ENCODE measurements at places on chromosomes 12 and 14.

DNA sequence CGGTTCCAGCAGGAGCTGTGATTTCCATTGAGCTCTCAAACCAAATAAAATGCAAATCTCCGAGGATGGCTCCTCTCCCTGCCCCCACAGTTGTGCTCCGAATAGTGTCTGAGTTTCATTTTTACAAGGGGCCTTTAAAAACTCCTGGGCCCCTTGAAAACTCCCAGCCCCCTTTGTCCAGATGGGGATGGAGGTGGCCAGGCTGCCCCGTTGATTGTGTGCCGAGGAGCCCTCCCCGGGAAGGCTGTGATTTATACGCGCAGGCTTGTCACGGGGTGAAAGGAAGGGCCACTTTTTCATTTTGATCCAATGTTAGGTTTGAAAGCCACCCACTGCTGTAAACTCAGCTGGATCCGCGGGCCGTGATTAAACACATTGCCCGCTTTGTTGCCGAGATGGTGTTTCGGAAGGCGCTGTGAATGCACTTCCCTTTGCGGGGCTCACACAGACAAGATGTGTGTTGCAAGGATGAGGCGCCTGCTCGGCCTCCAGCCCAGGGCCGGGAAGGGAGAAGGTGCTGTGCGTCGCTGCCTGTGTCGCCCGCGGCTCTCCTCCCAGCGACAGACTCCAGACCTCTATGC, 98.8 kb downstream of the TMEM132C start:
- DNase-seq, result peak; percentile 61

- DNase-seq, result no peak
Observed at GRCh38 chr14:102544046-102544746, 34.6 kb upstream of the ANKRD9 start.

- DNase-seq, result no peak
Observed at GRCh38 chr12:27549801-27550652, 26.0 kb downstream of the PPFIBP1 start.

GRCh38 chr12:97601934-97602720, 139.5 kb downstream of the RMST start:
- no peak for DNase-seq

DNA sequence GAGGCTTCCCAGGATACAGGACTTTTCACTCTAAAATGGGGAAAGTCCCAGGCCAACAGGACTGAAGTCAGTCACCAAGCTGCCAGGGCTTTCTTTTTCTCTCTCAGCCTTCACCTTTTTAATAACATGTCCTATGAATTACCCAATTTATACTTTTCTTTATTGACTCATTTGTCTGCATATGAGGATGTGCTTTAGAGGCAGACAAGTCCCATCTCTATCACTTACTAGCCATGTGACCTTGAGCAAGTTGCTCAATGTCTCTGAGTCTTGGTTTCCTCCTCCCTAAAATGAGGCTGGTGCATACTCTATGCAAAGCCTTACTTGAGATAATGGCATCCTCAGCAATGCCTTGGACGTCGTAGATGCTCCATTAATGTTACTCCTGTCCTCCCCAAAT, 98.1 kb upstream of the TMPO start:
- no peak for DNase-seq

- no peak for DNase-seq
Observed at GRCh38 chr12:1044696-1045095, 53.7 kb downstream of the ERC1 start.

- no peak for DNase-seq
Observed at GRCh38 chr12:31206038-31206670, 119.8 kb downstream of the SINHCAF start.

- no peak for DNase-seq
Observed at GRCh38 chr14:30908826-30909225, 34.5 kb downstream of the COCH start.

DNA sequence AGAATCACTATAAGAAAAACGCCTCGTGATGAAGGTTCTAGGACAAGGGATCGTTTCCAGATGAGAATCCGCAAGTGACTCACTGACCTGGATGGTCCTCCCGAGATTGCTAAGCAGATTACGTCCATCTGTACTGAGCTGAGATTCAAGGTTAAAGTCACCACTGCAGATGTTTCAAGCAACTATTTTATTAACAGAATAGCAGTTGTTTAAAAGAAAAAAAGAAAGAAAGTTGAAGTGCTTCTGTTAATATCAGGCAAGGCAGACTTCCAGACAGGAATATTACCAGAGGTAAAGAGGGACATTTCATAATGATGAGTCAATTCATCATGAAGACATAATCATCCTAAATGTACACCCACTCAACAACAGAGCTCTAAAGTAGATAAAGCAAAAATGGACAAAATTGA, 17.9 kb downstream of the PXN start:
- DNase-seq, result no peak

DNA sequence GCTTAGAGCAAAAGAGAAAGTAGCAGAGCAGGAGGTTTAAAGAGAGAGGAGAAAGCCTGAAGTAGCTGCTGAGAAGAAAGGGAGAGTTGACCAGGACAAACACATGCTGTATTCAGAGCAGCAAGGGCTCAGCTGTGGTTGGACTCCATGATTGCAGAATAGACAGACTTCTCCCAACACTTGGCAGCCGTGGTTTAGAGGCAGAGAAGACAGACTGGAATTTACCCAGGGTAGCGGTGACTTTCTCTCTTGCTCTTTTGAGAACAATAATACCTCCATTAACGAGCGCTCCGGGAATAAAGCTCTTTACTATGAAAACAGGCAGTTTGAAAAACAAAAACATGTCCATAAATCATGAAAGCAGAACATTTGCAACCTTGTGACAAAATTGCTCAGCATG, 21.4 kb upstream of the IGF1 start:
- no peak for DNase-seq

DNA sequence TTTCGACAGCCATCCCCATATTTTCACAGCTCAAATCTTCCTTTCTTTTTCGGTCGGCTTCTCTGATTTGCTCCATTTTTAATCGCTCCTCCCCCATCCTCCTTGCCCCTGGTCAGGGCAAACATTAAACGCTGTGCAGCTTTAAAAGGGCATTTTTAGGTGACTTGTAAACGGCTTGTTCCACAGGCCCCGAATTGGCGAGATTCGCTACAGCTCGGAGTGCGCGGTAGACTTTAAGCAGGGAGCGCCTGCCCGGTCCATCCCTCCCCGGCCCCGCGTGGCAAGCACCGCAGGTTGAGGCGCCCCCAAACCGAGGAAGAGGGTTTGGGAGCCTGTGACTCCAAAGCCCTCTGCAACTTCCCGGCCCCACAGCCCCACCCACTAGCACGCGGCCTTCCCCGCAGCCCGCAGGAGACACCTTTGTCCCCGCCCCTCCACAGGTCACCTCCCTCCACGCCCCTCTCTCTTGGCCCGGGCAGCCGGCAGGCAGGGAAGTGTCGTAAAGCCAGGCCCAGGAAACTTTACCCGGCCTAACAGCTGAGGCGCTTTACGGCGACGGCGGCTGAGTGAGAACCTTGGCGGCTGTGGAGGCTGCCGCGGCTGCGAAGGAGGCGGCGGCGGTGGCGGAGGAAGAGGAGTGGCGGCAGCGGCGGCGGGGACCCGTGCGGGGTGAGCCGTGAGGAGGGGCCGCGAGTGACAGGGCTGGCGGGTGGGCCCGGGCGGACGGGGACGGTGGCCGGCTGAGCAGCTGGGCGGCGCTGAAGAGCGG, at the start of gene NAA30:
Gene NAA30 (plus strand): TSS at position 550 of the 769 bp plus-strand sequence. CDS start 372 bp downstream, outside the sequence.
- peak; percentile 96 for DNase-seq

GRCh38 chr14:65334765-65335410, 77.6 kb upstream of the FUT8 start:
- no peak for DNase-seq

- DNase-seq, result no peak
Observed at GRCh38 chr12:77946541-77947061, 115.9 kb downstream of the NAV3 start.

DNA sequence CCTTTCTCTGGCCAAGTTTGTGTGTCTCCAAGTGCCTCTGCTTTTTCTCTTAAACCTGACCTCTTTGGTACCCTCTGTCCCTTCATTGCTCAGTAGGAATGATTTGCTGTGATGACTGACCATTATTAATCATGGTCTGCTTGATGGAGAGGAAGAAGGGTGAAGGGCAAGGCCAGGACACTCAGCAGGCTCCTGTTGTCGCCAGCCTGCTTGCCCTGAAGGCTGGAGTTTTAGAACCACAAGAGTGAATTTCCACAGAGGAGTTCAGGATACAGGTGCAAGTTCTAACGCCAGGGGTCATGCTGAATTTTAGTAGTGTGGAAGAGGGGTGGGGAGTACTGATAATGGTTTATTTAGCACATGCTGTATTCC, 2.8 kb upstream of the ITGA5 start:
- no peak for DNase-seq

DNA sequence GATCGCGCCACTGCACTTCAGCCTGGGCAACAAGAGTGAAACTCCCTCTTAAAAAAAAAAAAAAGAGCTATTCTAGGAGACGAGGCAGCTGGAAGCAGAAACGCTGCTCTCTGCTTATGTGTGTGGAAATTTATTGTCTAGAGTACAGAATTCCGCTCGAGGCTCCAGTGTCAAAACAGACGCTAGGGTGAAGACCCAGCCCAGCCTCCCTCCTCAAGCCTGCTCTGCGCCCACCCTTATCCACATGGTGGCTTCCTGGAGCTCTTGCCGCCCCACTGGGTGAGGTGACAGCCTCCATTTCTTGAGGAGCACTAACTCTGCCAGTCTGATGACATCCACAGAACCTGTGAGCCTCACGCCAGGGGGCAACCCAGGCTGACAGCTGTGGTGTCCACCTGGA, 49.5 kb upstream of the DLK1 start:
- no peak for DNase-seq

DNA sequence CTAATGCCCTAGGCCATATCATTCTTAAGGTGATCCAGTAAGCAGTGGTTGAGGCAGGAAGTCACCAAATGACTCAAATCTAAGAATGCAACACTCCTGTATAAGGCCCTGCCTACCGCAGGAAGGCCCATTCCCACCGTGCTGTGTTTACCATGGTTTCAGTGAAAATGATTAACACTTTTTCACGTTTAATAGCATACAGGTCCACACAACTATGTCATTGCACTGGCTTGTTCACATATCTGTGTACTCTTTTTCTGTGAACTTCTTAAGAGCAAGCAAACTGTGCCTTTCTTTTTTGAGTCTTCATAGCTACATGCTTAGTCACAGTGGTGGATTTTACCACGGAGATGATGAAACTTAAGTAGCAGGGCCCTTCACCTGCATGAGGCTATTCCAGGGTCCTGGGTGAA, 214.9 kb downstream of the CNTN1 start:
- DNase-seq, result no peak

- DNase-seq, result peak; percentile 25
Observed at GRCh38 chr12:26614011-26614616, 218.9 kb downstream of the ITPR2 start.

DNA sequence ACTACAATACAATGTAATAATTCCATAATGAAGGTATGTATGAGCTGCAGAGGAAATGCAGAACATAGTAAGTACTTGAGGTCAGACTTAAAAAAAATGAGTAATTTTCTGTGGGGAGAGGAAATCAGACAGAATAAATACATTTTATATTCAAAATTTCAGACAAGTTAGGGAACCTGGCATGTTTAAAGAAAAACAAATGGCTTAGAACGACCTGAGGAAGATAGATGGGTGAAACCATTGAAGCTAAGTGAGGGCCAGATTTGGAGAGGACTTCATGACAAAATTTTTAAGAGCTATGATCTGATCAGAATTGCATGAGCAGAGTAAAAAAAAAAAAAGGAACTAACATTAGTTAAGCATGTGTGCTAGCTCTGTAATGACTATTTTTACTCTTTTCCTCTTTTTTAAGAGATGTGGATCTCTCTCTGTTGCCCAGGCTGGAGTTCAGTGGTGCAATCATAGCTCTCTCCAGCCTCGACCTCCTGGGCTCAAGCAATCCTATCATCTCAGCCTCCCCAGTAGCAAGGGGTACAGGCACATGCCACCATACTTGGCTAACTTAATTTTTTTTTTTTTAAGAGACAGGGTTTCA, 157.6 kb upstream of the PDE3A start:
- DNase-seq, result no peak

DNA sequence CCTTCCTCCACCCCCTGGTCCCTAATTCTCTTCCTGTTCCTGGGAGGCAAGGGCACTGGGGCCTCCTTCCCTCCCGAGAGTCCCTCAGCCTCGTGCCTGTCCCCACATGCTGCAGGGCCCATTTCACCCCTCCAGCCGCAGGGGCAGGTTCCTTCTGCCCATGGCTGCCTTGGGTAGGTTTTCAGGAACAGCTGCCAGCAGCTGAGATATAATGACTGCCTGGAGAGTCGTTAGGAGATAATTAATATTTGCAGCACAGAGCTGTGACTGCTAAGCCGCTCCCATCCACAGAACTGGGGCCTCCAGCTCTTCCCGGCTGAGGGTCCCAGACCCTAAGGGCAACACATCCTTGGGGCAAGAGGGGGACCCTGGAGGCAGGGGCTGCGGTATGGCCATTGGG, 211.9 kb upstream of the LHX5 start:
- DNase-seq, result no peak

DNA sequence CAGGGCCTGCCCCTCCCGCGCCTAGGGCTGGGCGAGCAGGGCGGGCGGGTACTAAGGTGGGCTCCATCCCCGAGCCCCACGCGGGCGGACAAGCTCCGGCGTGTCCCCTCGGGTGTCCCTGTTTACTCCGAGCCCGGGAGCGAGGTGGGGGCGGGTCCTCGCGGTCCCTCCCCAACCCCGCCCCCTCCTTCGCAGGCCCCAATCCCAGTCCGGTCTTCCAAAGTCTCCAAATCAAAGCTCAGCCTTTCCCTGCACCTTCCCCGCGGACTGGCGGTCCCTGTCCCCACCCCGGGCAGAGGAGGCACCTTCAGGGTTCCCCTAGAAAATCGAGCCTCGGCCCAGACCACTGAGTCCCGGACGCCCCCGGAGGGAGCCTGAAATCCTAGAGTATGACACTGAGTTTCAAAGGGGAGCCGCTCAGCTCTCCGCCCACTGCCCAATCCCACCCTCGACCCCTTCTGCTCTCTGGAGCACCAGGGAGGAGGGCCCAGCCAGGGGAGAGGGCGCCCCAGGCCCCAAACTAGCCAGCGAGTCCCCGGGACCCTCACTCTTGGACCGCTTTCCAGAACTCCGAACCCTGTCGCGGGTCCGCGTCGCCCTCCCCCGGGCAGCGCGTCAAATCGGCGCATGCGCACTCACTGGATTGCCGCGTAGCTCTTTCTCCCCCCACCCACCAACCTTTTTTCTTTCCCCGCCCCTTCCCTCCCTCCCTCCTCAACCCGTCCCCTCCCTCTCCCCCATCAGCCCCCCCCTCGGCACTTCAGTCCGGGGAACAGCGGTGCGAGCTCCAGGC, at the start of gene LRP1:
Gene LRP1 (plus strand): TSS at position 758 of the 793 bp plus-strand sequence. CDS start 482 bp downstream, outside the sequence.
- DNase-seq, result peak; percentile 78

DNA sequence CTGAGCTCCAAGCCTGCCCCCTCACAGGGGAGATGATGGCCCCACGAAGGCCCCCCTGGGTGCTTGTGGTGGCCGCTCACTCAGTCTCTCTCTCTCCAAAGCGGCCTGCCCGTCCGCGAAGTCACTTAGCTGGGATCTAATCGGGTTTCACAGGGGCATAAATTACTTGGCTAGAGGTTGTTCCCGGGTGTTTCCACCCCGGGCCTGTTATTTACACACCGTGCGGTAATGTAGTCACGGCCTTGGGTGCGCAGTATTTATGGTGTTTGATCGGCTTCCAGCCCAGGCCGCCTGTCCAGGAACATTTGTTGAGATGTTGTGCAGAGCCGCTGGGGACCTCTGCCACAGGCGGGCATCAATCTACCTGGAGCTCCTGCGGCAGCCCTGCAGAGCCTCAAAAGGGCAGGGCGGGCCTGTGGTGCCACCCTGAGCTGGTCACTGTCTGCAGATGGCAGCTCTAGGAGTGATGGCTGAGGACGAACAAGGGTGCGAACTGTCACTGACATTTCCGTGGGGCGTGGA, 91.2 kb downstream of the KIF26A start:
- DNase-seq, result no peak
